ENCODE measurements at places on chromosomes 4 and X. TPM values are rescaled to one million over a fixed set of nuclear protein-coding genes. Genes with fewer than 3 reads are reported as not detected.

TRIM75 gene
- not detected for total RNA-seq

GRCh38 chr4:123587983-123588494, 191.4 kb downstream of the SPRY1 start:
- no peaks in the 10 kb centered on the region for H3K36me3 ChIP-seq
- H3K4me3 ChIP-seq, result no peak overlapping the region
- H3K27ac ChIP-seq, result peak overlapping the region; percentile 22
- H3K4me1 ChIP-seq, result peaks cover 7% of the 10 kb centered on the region

TET2 gene
- total RNA-seq, result 15.7 TPM

FRMD7 gene
- total RNA-seq, result not detected

APELA gene
- 0.89 TPM for total RNA-seq

DNA sequence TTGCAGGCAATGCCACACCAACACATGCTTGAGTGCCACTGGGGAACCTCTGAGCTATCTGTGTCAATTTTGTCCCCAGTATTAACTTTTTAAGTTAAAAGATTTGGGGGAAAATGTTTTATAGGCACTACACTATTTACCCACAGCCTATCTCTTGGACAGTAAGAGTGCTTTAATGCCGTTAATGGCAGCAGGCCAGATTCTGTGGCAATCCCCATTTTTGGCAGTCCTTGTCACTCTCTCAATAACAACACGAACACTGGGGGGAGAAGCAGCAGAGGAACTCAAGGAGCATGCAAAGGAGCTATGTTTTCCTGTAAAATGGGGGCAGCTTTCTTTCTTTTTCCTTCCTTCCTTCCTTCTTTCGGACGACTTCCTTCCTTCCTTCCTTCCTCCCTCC, 168.6 kb downstream of the NSUN7 start:
- no peak overlapping the region for H3K27ac ChIP-seq
- H3K4me1 ChIP-seq, result peaks cover 27% of the 10 kb centered on the region
- H3K4me3 ChIP-seq, result no peak overlapping the region
- H3K36me3 ChIP-seq, result no peaks in the 10 kb centered on the region

PASD1 gene
- total RNA-seq, result not detected

LRAT gene
- 0.50 TPM for total RNA-seq

DNA sequence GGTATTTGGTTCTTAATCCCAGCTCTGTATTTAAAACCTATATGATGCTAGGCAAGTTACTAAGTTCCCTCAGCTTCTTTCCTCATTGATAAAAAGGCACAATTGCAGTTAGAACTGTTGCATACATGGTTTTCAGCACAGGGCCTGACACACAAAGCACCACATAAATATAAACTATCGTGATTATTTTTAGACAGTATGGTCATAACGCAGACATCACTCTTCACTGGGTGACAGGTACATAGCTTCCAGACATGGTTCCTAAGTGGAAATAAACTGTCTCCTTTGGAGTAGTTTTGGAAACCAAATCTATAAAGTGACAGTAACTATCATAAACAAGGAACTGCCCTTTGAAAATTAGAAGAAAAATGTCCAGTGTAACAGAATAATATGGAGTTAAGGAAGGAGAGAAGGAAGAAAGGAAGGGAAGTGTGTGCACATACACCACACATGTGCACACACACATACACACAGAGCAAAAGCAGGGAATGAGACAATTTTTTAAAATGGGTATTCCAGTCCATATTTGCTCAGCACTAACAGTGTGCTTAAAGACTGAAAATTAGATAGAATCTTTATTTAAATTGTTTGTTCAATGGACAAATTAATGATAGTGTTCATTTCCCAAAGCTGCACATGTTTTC, 12.5 kb upstream of the G3BP2 start:
- no peaks in the 10 kb centered on the region for H3K4me1 ChIP-seq
- no peak overlapping the region for H3K4me3 ChIP-seq
- H3K27me3 ChIP-seq, result no peaks in the 10 kb centered on the region
- no peak for DNase-seq

DNA sequence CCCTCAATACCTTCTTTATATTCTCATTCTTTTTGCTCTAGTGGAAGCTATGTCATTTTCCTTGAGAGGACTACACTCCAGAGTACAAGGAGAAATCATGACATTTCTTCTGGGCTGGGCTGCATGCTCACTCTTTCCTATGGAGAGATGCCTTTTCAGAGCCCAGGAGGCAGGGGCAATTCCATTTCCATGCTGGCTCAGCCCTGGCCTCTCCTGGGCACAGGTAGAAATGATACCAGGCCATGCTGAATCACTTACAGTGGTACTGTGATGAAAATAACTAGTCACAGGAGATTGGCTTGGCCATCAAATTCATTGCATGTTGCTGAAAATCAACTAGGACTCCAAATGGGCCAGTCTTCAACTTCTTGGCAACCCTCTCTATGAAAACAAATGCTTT, 34.0 kb upstream of the PPARGC1A start:
- no peak overlapping the region for H3K4me3 ChIP-seq
- H3K27ac ChIP-seq, result no peak overlapping the region
- peaks cover 3% of the 10 kb centered on the region for H3K4me1 ChIP-seq

DNA sequence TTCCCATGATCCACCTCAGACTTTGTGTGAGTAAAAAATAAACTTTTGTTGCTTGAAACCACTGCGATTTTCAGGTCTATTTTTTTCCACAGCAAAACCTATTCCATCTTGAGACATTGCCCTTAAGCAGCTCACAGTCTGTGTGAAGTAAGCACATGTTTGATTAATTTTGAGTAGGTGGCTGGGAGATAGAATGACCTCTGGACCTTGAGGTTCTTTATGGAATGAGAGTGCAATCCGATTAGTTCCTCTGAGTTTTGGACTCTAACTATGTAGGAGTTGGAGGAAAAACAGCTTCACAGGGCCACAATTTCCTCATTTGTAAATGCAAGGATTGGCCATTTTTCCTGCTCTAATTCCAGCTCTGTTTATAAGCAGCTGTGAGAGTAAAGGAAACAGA, 234.1 kb upstream of the IGFBP7 start:
- H3K27me3 ChIP-seq, result no peaks in the 10 kb centered on the region
- no peaks in the 10 kb centered on the region for H3K36me3 ChIP-seq
- H3K4me1 ChIP-seq, result peaks cover 4% of the 10 kb centered on the region
- no peak overlapping the region for H3K27ac ChIP-seq

- H3K27ac ChIP-seq, result peak overlapping the region; percentile 65
- peaks cover 27% of the 10 kb centered on the region for H3K4me1 ChIP-seq
- H3K4me3 ChIP-seq, result no peak overlapping the region
- DNase-seq, result peak; percentile 93
Observed at GRCh38 chr4:156291317-156291716, 337.7 kb upstream of the CTSO start.

MAGEA2 gene
- total RNA-seq, result 6.1 TPM

DNA sequence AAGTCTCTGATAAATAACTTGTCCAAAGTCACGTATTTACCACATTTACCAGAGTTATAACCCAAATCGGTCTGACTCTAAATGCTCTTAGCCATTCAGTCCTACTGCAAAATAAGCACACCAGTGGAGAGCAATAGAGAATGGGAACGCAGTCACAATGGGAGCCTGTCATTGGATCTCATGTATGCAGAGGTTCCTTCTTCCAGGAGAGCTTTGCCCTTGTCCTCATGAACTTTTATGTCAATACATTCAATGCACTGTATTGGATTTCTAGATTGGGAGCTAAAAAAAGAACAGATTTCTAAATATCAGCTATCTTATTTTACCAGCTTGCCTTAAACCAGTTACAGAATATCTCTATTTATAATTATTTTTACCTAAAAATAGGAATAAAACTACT, 149.1 kb upstream of the CXXC4 start:
- H3K27ac ChIP-seq, result no peak overlapping the region
- H3K27me3 ChIP-seq, result no peaks in the 10 kb centered on the region
- no peak for DNase-seq
- no peaks in the 10 kb centered on the region for H3K36me3 ChIP-seq
- H3K4me3 ChIP-seq, result no peak overlapping the region

DNA sequence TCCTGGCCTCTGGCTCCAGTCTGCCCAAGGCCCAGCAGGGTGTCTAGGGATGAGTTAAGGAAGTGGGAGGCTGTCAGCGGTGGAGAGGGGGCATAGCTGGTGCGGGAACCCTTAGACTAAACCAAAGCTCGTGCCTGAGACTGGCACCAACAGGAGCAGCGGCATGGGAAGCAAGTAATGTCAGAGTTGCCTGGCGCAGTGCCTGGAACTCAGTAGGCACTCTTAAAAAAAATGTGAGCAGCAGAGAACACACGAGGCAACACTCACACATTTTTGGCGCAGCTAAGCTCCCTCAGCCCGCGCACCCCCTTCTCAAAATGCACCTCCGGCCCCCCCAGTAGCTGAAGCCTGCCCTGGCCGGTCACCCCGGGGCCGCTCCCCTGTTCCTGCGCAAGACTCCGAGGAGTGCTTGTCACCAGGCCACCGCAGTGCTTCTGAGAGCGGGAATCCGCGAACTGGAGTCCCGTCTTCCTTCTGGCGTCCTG, 583 bp downstream of the GABRE start:
- no peak for DNase-seq
- H3K4me1 ChIP-seq, result peaks cover 15% of the 10 kb centered on the region
- peak overlapping the region; percentile 51 for H3K27ac ChIP-seq
- peaks cover 4% of the 10 kb centered on the region for H3K36me3 ChIP-seq

- peak; percentile 49 for DNase-seq
- H3K4me3 ChIP-seq, result no peak overlapping the region
- no peaks in the 10 kb centered on the region for H3K27me3 ChIP-seq
Observed at GRCh38 chr4:98680806-98681205, 22.4 kb upstream of the TSPAN5 start.

DNA sequence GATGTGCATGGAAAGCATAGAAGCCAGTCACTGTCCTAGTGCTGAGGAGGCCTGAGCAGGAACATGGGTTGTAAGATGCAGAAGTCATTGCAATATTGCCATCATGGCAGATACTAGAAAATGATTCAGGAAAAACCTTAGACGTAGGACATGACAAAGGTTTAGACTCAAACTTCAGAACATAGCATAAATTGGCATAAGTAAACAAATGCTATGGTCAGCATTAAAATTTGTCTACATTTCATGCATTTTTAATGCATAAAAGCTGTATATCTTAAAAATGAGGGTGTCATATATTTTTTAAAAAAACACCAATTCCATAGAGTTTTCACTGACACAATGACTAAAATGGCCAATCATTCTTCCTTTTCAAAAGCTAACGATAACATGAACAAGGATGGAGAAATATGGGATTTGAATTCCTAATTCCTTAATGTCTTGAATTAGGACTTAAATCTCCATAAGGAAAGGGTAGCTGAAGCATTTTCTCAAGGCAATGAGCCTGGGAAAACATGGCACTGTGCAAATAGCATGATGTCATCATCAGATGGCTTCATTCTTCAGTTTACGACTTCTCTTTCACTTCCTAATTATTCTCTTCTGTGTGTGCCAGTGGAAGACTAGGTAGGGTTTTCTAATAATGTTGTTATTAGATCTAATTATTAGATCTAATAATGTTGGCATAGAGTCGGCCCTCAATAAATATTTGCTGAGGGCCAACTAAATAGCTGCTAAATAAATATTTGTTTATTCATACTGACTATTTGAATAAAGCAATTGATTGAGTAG, 125.1 kb upstream of the FRG1 start:
- no peak overlapping the region for H3K4me3 ChIP-seq
- no peak overlapping the region for H3K27ac ChIP-seq
- H3K36me3 ChIP-seq, result no peaks in the 10 kb centered on the region
- no peaks in the 10 kb centered on the region for H3K27me3 ChIP-seq

DNA sequence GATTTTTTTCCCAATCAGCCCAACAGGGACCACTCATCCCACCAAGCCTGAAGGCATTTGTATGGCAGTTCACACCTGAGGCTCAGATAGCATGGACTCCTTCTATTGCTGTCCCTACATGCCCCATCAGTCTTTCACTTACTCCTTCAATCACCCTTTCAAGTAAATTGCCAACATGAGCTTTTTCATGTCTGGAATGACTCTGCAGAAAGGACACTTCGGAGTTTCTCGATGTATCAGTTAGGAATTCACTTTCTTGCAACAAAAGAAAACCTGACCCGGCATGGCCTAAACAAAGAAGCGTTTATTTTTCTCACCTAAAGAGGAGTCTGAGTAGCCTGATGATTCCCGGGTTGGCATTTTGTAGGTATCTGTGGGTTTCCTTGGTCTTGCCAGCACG, 38.6 kb downstream of the RXFP1 start:
- H3K27me3 ChIP-seq, result no peaks in the 10 kb centered on the region
- no peak for DNase-seq
- no peaks in the 10 kb centered on the region for H3K4me1 ChIP-seq
- H3K36me3 ChIP-seq, result no peaks in the 10 kb centered on the region
- H3K4me3 ChIP-seq, result no peak overlapping the region
- H3K27ac ChIP-seq, result no peak overlapping the region

All from astrocyte (in vitro differentiated cells and primary cell).